ENCODE measurements at places on chromosomes 1 and 21. TPM values are rescaled to one million over a fixed set of nuclear protein-coding genes. Genes with fewer than 3 reads are reported as not detected.
A peak's percentile ranks its signal among the peaks of the same experiment; 100 is the strongest.

DNA sequence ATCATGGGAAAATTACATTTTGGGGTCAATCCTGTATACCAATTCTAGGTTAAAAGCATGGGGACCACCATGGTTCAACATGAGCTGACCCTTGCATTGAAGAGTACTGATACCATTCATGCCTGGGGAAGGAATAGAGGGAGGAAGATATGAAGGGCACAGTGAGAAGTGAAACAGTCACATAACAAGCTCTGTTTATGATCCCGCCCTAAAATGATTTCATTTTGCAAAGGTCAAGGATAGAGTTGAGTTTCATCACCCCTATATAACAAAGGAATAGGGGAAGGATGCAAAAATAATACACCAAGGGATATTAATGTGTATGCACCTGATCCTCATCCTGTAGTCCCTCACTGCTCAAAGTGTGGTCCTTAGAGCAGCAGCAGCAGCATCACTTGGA is 2.5 kb upstream of the HLCS start:
- DNase-seq, result no peak

DPT gene
- 80.9 TPM for polyA plus RNA-seq

- peak; percentile 41 for DNase-seq
Measured at GRCh38 chr1:246784621-246785493, 60.6 kb downstream of the SCCPDH start.

FAM110D gene
- polyA plus RNA-seq, result 0.57 TPM

- DNase-seq, result no peak
Measured at GRCh38 chr1:240956020-240956419, 344.1 kb upstream of the GREM2 start.

DNA sequence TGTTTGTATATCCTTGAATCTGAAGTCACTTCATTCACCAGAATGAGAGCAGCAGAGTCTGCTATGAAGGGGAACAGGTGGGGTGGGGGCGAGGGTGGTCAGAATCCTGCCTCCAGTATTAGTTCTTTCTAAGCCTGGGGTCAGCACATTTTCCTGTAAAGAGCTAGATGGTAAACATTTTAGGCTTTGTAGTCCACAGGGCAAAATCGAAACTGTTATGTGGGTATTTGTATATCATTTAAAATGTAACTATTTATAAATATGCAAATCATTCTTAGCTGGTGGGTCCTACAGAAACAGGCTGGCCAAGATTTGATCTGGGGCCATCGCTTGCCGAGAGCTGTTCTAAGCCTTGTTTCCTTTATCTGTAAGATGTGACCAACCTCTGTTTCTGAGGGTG is 96.0 kb downstream of the IGSF21 start:
- no peak for DNase-seq

MROH9 gene
- polyA plus RNA-seq, result not detected

DNA sequence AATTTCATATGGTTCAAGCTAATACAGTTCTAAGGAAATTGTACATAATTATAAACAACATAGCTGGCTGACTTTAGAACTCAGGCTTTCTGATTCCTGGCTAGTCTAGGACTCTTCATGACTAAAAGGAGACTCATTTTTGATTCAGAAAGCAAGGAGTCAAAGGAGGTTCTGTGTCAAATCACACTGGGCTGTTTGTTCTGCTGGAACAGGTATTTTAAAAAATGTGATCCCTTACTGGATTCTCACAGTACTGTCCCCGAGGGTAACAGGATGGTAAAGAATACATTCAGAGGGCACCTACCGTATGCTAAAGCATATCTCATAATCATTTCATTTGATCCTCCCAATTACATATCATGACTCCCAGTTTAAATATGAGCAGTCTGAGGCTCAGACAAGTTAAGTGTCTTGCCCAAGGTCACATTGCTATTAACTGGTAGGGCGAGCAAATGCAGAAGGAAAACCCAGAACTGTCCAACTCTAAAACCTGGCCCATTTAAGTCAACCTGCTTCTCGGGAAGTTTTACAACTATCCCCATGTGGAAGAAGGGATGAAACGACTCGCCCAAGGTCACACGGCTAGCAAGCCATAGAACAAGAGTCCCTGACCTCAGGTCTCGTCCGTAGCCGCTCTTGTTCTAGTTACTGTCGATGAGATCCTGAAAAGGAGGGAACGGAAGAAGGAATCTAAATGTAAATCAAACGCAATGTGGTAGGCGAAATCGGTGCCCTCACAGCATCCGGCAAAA is 675 bp downstream of the MYSM1 start:
- DNase-seq, result no peak

ABCA4 gene
- polyA plus RNA-seq, result 0.74 TPM

DNA sequence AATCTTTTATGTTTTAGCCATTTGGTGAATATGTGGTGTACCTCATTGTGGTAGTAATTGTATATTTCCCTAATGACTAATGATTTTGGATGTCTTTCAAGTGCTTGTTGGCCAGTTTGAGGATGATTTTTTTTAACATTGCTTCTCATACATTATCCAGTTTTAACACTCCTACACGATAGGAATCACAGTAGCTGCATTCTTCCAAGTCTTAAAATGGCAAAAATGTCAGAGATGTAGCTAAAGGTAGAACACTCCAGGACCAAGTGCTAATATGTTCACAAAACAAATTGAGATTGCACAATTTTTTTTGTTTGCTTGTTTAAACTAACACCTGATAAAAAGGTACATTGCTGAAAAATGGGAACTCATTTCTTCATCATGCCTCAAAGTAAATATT is 11.7 kb downstream of the USP25 start:
- no peak for DNase-seq

DNA sequence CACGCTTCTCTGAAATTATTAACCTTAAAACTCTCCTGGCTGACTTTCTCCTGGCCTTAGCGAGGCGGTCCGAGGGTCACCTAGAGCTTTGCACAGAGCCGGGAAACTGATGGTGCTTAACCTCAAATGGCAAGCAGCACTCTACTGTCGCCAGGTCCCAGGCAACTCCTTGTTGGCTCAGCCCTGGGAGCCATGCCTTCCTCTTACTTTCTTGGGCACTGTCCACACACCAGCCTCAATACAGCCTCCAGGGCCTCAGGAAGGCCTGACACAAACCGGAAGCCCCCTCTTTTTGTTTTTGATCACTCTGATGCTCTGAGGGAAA is 3.8 kb downstream of the TRABD2B start:
- DNase-seq, result no peak

- DNase-seq, result no peak
Measured at GRCh38 chr21:39597595-39597994, 15.1 kb upstream of the B3GALT5 start.

SPRR4 gene
- not detected for polyA plus RNA-seq

LRRC53 gene
- not detected for polyA plus RNA-seq

TLR5 gene
- polyA plus RNA-seq, result 7.0 TPM

OR2T35 gene
- not detected for polyA plus RNA-seq

ITGB2 gene
- polyA plus RNA-seq, result 11.7 TPM

- DNase-seq, result no peak
Measured at GRCh38 chr1:25564777-25565574, 21.6 kb downstream of the LDLRAP1 start.

DNA sequence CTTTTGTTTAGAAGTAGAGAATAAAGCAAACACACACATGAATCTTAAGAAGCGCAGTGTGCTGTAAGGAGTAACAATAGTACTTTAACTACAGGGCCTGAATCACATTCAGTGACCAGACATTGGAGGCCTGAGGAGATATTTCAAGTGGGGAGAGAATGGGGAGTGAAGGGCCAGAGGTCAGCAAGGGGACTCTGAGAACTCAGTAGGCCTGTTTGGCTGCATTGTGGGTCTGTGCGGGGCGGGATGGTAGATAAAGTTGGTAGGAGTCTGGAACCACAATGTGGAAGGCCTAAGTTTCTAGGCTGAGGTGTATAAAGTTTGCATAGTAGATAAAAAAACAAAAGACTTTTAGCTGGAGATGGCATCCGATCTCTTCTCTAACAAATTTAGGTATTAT is 52.7 kb upstream of the WLS start:
- DNase-seq, result no peak

GRCh38 chr1:213979751-213980586 is 7.8 kb upstream of the PROX1 start:
- no peak for DNase-seq

KPRP gene
- not detected for polyA plus RNA-seq

- no peak for DNase-seq
Measured at GRCh38 chr1:156992215-156992614, 53.3 kb downstream of the ARHGEF11 start.

LCE2C gene
- polyA plus RNA-seq, result not detected

- no peak for DNase-seq
Measured at GRCh38 chr1:3598522-3599285, 12.6 kb downstream of the MEGF6 start.

DNA sequence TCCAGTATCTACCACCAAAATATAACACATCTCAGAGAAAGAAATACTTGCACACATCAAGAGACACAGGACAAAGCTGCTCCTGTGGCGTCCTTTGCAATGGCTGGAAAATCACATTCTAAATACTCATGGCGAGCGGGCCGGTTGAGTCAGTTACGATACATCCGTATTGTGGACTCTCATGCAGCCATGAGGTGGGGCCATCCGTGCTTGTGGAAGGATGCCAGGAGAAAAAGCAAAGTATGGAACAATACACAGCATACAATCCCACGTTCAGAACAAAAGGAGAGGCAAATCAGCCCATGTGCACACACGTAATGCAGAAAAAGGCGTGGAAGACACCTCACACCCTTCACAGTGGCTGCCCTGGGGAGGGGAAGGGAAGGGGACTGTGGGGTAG is 13.1 kb downstream of the ATP13A2 start:
- no peak for DNase-seq

OR2AK2 gene
- not detected for polyA plus RNA-seq

GRCh38 chr1:9910076-9910422 is at the start of gene CTNNBIP1:
CTNNBIP1 (minus strand) TSS chr1:9910269; CDS start chr1:9872064, 38,205 bp downstream.
- no peak for DNase-seq

GRCh38 chr1:109499081-109499480 is 5.2 kb downstream of the CYB561D1 start:
- no peak for DNase-seq

- no peak for DNase-seq
Measured at GRCh38 chr1:93774707-93775106, 93.1 kb upstream of the BCAR3 start.

ZFP69B gene
- 4.8 TPM for polyA plus RNA-seq

CD1B gene
- polyA plus RNA-seq, result not detected

DNA sequence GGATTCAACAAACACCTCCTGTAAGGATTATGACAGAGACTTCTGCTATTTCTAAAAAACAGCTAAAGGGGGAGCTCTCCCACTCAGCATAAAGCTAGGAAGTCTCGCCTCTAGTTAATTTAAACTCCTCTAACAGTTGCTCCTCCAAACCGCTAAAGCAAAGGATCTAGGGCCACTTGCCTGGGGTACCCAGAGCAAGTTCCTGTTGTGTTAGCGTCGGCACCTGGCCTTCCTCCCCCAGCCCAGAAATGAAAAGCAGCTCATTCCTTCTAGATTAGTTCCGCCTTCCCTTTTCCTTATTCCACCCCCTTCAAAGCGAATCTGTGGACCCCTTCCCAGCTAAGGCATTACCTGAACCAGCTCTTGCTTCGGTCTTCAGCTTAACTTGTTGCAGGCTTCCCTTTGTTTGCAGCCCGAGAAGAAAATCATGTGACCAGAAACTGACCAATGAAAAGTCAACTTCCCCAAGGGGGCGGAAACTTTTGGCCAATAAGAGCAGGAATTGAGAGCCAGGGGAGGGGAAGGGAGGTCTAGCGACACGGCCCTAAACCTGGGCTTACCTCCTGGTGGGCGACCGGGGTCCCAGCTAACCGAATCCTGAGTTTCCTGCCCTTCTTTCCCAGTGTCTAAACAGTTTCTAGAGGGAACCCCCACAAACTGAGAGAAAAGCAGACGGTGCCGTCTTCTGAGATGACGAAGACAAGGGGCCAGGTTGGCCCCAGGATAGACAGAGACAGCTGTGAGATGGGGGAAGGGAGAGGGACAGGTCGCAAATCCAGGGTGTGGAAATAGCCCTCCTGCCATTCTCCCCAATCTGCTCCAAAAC is at the start of gene PBXIP1:
Gene PBXIP1 (minus strand): TSS at position 382 of the 826 bp plus-strand sequence. CDS start 2,378 bp downstream, outside the sequence.
- DNase-seq, result peak; percentile 95

REN gene
- polyA plus RNA-seq, result not detected

- no peak for DNase-seq
Measured at GRCh38 chr21:46025113-46025770, 43.7 kb downstream of the COL6A1 start.

DNA sequence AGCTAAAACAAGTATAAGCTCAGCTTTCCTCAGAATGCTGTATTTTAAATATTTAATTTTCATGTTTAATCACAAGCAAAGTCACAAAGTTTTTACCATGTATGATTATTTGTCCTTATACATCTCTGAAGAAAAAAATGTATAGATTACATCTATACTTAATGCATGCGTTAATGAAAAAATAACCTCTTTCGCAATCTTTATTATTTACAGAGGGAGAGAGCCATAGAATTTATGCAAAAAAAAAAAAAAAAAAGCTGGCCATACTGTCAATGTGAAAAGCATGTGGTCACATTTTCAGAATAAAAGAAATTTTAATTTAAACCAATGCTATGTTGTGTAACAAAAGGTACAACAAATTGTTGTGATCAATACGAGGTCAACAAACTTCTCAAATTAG is 148.2 kb downstream of the AKT3 start:
- DNase-seq, result no peak

Measured in muscle of arm (tissue), 14 donors.